ENCODE measurements at places on chromosomes 7 and 10.

DNA sequence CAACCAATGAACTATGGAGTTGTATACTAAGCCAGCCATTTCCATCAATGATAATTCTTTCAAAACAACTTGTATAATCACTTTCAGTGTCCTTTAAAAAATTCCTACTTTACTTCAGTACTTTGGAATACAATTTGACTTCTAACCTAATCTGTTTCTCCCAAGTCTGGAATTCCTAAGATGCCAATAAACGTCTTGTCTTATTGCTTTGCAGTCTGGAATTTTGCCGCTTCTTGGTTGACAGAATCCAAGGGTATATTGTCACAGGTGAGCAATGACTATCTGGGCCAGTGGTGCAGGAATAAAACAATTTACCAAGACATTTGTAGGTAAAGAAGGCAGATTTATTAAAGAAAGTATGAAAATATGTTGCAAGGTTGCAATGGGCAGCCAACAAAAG, 21.8 kb downstream of the RP9 start:
- DNase-seq, result no peak

DNA sequence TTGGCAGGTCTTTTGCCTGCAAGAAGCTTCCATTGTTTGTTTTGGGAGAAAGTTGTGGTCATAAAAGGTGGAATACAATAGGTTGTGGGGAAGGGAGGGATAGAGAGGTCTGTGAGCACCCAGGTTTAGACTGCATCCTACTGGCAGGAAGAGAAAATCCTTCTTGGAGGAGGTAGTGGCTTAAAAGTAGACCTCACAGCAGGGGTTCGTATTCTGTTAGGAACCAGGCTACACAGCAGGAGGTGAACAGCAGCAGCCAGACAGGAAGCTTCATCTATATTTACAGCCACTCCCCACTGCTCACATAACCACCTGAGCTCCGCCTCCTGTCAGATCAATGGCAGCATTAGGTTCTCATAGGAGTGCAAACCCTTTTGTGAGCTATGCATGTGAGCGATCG, 245.3 kb downstream of the NSUN6 start:
- DNase-seq, result no peak

GRCh38 chr7:116762971-116763370, 91.0 kb downstream of the MET start:
- no peak for DNase-seq

- DNase-seq, result no peak
These were observed 186.7 kb upstream of the PLXDC2 start for GRCh38 chr10:19629567-19629966.

GRCh38 chr10:35921866-35922350, 279.8 kb upstream of the FZD8 start:
- no peak for DNase-seq

- no peak for DNase-seq
These were observed at the start of gene WNT8B for GRCh38 chr10:100462709-100463108. WNT8B (plus strand) TSS chr10:100463009; CDS start chr10:100463169, 160 bp downstream.

DNA sequence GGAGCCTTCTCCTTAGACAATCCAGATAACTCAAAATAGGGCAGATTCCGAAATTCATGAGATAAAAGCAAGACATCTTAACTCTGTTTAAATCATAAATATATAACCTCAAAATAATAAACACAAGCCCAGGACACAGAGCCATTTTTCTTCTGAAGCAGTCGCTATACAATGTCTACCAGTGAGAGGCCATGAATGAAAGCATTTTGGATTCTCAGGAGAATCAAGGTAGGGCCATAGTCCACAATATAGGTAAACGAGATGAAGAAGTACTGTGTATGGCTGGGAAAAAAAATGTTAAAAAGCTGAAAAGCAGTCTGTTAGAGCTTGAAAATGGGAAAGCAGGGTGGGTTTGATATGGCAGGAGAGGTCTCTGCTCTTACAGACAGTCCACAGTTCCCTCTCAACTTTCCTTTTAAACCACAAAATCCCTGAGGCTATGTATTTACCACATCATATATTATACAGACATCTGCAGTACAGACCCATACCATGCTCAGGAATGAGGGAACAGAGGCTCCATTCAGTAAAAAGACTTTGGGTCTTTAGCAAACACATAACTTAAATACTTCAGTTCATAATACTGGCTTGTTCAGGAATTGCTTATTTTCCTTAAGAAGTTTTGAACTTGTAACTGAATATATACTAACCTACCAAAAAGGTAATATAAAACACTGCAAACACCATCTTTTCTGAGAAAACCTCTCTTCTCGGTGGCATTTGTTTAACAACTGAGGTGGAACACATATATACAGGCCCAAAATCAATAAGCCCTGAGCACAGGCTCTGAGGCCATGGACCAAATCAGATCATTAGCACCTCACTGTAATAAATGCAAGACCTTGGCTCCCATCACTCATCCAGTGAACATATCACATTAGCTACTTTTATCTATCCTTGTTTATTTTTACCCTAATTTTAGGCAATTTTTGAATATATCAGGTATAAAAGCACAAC, 109.3 kb downstream of the SORBS1 start:
- DNase-seq, result no peak

- no peak for DNase-seq
These were observed 713 bp downstream of the LOXL4 start for GRCh38 chr10:98267069-98267893.

DNA sequence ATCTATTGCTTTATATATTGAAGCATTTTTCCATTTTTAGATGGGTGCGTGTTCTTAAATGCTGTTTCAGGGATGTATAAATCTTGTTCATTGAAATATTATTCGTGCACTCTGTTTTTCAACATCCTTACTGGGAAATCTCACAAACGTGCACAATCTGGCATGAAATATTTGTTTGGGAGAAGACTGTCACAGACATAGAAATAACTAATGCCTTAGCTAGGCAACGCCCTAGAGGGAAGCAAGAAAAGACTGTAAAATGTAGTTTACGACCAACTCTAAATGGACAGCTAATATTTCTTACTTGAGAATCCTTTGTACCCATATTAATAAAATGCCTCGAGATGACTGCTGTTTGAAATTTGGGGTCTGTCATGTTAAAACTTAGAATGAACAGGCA, 8.9 kb downstream of the DOCK4 start:
- no peak for DNase-seq

GRCh38 chr10:109866995-109867635, 56.2 kb downstream of the XPNPEP1 start:
- no peak for DNase-seq

GRCh38 chr10:33102071-33102470, 144.0 kb upstream of the ITGB1 start:
- no peak for DNase-seq

DNA sequence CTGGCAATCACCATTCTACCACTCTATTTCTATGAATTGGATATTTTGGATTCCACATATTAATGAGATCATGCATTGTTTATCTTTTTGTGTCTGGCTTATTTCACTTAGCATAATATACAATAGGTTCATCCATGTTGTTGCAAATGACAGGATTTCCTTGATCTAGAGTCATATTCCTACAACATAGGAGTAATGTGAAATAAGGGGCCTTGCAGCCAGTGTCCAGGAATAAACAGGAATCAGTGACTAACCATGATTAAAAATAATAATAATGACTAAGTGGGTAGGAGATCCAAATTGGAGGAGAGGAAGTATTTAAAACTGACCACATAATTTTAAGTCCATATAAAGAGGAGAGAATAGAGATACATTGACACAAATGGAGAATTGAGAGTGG, 49.9 kb downstream of the SCIN start:
- DNase-seq, result no peak

GRCh38 chr7:22129166-22129565, 183.5 kb upstream of the CDCA7L start:
- DNase-seq, result no peak

DNA sequence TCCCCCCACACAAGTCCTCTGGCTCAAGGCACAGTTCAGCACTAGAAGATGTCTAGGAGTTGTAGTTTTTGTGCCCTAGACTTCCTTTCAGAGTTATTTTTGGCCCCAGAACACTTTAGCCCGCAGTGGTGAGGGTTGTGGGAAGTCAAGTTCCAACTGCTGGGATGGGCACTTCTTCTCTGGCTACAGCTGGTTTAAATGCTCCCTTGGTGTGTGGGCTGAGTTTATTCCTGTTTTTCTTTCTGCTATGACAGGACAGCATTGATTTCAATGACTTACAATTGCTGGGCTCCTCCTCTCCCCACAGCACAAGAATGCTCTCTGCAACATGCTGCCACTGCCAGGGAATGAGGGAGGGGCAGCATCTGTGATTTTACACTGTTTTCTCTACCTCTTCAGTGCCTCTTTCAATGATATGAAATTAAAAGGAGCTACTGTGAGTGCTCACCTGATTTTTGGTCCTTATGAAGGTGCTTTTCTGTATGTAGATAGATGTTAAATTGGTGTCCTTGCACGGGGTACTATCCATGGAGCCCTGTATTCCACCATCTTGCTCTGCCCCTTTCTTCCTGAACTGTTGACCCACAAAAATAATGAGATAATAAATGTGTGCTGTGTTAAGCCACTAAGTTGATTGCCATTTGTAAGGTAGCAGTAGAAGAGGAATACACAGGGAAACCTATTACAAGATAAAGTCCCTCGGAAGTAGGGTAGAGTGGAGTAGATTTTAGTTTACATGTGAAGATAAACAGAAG, 56.3 kb downstream of the SLC13A1 start:
- no peak for DNase-seq

- no peak for DNase-seq
These were observed at the start of gene TCERG1L for GRCh38 chr10:131311661-131312477. TCERG1L (minus strand) TSS chr10:131311721; CDS start chr10:131311635, 86 bp downstream.

- DNase-seq, result no peak
These were observed 217.8 kb downstream of the DNAJB6 start for GRCh38 chr7:157554393-157555238.

DNA sequence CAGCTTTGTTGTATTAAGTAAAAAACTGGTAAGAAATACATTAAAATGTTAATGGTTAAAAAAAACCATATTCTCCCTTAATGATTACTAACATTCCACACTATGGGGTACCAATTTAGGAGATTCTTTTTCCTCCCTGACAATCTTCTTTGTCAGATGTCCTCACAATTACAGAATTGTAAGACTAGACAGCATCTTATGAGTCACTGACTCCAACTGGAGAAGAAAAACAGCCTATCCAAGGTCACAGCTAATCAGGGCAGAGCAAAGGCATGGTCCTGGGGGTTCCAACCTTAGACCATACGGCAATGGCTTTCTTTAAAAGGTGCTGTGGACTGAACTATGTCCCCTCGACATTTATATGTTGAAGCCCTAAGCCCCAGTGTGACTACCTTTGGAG, 127.6 kb downstream of the DLG5 start:
- no peak for DNase-seq

DNA sequence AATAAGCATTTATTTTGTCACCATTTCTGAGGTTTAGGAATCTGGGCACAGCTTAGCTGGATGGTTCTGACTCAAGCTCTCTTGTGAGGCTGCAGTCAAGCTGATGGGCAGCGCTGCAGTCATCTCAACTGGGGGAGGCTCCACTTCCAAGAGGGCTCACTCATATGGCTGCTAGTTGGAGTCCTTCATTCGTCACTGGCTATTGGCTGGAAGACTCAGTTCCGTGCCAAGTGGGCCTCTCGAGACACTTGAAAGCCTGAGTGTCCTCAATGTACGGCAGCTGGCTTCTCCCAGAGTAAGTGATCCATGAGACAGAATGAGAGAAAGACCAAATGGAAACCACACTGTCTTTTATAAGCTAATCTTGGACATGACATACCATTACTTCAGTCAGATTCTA, 21.6 kb upstream of the COL13A1 start:
- no peak for DNase-seq

- no peak for DNase-seq
These were observed 20.4 kb downstream of the ELFN1 start for GRCh38 chr7:1690359-1690958.

- DNase-seq, result no peak
These were observed 71.9 kb downstream of the WIPF3 start for GRCh38 chr7:29878081-29878688.

GRCh38 chr10:122650331-122650730, 49.3 kb downstream of the C10orf120 start:
- no peak for DNase-seq

DNA sequence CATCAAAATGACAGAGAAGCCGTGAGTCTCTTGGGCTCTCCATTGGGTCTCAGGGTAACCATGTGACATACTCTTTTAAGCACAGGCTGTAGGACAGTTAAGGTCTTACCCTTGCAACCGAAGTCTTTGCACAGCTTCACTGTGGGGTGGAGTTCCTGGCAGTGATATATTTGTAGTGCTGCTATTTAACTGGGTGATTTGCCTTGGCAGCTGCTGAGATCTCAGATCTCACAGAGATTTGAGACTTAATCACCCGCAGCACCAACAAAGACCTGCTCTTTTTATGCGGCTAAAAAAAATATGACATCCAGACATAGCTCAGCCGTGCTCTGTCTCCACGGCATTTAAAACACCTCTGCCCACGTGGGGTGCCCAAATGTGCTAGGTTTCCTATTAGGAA, 63.4 kb upstream of the NPTX2 start:
- no peak for DNase-seq

GRCh38 chr10:98446151-98446660, 529 bp downstream of the HPS1 start:
- peak; percentile 13 for DNase-seq

GRCh38 chr10:48890888-48891850, 48.5 kb downstream of the LRRC18 start:
- DNase-seq, result no peak

DNA sequence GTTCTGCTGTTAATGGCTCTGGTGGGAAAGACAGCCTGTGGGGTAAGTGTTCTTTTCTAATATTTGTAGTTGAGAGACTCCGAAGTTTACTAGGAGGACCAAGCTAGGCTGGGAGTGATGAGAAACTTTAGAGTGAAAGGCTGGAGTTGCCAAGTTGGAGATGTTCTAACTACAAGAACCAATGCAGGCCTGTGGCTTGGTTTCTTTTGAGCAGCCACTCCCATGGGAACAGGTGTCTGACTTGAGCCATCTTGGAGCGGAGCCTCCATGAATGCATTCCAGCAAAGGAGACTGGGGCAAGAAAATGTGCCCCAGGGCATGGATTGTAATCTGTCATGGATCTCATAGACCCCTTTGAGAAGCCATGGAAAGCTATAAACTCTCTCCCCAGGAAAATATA, 296 bp downstream of the HABP2 start:
- no peak for DNase-seq

DNA sequence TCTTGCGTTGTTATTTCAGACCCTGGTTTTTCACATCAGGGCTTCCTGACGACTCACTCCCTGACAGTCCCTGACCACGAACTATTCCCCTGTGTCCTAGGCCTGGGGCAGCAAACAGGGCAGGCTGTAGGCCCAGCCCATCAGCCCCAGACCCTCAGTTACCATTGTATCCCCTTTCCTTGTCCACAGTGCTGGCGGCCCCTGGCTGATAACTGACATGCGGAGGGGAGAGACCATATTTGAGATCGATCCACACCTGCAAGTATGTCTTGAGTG, 50.5 kb upstream of the TRIM8 start:
- DNase-seq, result no peak

GRCh38 chr7:141119187-141119586, 45.3 kb downstream of the TMEM178B start:
- DNase-seq, result no peak

Data from stimulated activated CD8-positive, alpha-beta memory T cell treated with anti-CD3 and anti-CD28 coated beads, Interleukin-7, amount 100 ng/mL, for 48 hours (primary cell).